ENCODE measurements at places on chromosomes 2 and 18.
A peak's percentile ranks its signal among the peaks of the same experiment; 100 is the strongest.

DNA sequence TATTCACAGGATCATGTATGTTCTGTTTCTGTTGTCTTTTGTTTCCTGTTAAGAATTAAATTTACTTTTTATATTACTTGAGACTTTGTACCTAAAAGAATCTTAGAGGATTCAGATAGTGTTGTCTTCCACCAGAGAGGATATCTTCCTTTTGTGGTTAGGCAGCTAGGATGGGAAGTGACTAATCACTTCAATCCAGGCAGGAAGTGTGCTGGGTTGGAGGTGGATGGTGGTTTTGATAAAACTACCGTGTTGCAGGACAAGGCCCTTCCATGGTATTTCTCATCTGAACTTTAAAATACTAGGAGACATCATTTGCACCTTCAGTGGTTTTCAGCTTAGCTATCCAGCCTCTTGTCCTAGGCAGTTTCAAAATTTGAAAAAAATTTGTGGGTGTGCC is 728.6 kb upstream of the CDH2 start:
- H3K27ac ChIP-seq: no peak overlapping the region
- H3K4me1 ChIP-seq: no peaks in the 10 kb centered on the region
- H3K4me3 ChIP-seq: no peak overlapping the region
- H3K36me3 ChIP-seq: no peaks in the 10 kb centered on the region

- peak; percentile 49 for DNase-seq
- no peaks in the 10 kb centered on the region for H3K36me3 ChIP-seq
- H3K27ac ChIP-seq: peak overlapping the region; percentile 51
- H3K27me3 ChIP-seq: no peaks in the 10 kb centered on the region
- peak overlapping the region; percentile 22 for H3K4me3 ChIP-seq
- peaks cover 16% of the 10 kb centered on the region for H3K4me1 ChIP-seq
Observed at GRCh38 chr18:57780318-57780705, 22.8 kb downstream of the ATP8B1 start.

DNA sequence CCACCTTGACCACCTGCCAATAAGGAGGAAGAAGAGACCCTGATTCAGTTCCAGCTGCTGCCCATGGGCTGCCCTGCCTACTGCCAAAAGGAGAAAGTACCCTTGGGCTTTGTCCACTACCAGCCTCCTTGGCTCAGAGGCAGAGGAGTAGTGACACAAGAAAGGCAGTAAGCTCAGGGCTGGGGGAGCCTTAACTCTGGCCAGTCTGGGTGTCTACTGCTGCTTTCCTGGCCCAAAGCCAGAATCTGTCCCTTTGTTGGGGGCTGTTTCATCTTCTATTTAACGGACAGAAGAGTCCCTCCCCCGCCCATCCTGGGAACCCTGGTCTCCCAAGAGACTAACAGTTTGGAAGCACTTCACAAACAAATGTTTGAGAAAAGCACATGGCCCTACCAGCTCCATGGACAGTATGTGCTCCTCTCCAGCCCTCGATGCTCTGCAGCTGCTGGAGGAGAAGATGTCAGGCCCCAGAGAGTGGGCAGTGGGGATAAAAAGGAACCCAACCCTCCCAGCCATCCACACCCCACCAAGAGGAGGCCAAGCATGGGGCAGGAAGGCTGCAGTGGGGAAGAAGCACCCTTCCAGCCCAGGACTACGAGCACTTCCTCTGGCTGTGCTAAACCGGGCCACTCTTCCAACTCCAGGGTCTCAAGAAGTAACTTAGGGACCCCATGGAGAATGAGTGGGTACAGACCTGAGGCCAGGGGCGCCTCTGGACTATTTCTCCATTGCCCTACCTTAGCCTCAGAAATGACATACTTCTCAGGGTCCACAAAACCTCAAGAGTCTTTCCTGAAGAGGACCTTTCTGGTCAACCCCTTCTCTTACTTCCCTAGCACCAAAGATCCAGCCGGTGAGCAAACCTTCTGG is 1.2 kb downstream of the ATG9A start:
- H3K27me3 ChIP-seq: no peaks in the 10 kb centered on the region
- peaks cover 2% of the 10 kb centered on the region for H3K36me3 ChIP-seq
- no peak for DNase-seq
- peak overlapping the region; percentile 76 for H3K4me3 ChIP-seq

- no peaks in the 10 kb centered on the region for H3K27me3 ChIP-seq
- H3K27ac ChIP-seq: no peak overlapping the region
- DNase-seq: no peak
Observed at GRCh38 chr2:98438190-98439133, 6.2 kb upstream of the INPP4A start.

- DNase-seq: no peak
- no peak overlapping the region for H3K4me3 ChIP-seq
- H3K27me3 ChIP-seq: peaks cover 3% of the 10 kb centered on the region
Observed at GRCh38 chr2:100818003-100818605, 1.8 kb upstream of the NPAS2 start.

DNA sequence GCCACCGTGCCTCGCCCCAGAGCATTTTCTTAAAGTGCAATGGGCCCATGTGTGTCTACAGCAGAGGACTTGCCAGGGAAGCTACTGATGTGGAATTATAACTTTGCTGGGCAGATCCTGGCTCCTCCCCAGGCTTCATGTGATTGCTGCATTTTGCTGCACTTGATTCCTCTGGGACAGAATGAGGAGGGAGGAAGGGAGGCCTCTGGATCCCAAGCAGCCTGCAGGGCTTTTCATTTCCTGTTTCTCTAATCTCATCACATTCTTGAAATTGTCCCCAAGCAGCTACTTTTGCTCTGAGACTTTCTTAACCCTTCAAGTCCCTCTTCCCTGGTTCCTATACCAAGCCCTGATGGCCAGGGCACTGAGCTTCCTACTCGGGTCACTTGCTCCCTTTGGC is 134.4 kb upstream of the SEC11C start:
- no peaks in the 10 kb centered on the region for H3K4me1 ChIP-seq
- H3K36me3 ChIP-seq: no peaks in the 10 kb centered on the region
- no peaks in the 10 kb centered on the region for H3K27me3 ChIP-seq
- H3K4me3 ChIP-seq: no peak overlapping the region
- DNase-seq: peak; percentile 23

DNA sequence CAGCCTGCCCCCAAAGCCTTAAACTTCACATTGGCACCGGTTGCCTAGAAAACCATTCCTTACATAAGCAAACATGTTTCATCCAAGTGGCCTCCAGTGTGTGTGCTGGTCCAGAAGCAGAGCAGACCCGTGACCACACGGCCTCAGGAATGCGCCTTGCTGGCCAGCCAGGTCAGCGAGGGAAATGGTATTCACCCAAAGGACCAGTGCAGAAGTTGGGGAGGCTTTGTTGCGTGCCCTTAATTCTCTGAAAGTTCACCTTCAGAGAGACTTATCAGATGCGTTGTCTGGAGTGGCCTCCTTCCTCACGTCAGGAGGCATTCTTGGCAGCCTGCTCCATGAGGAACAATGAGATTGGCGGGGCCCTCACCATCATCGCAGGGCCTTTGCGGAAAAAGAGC is 25.9 kb downstream of the NRP2 start:
- H3K4me3 ChIP-seq: no peak overlapping the region
- no peak for DNase-seq
- no peaks in the 10 kb centered on the region for H3K36me3 ChIP-seq
- peaks cover 41% of the 10 kb centered on the region for H3K4me1 ChIP-seq
- no peak overlapping the region for H3K27ac ChIP-seq

GRCh38 chr2:144707736-144708326 is 187.9 kb upstream of the ZEB2 start:
- H3K36me3 ChIP-seq: no peaks in the 10 kb centered on the region
- H3K4me3 ChIP-seq: no peak overlapping the region
- no peak for DNase-seq
- no peak overlapping the region for H3K27ac ChIP-seq
- no peaks in the 10 kb centered on the region for H3K27me3 ChIP-seq

DNA sequence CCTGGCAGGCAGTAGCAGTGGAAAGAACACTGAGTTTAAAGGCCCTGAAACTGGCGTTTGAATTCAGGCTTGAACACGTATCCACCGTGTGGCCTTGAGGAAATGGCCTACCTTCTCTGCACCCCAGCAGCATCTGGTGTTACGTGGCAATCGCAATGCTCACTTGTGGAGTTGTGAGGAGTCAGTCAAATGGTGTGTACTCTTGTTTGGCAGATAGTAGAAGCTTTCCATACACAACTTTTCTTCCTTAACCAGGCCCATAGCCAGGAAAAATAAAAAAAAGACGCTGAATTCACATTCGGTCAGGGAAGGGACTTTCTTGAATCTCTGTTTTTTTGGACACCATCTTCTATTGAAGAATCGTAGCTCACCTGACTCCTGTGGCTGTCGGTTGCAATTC is 1101.5 kb upstream of the KLHL29 start:
- H3K27ac ChIP-seq: no peak overlapping the region
- H3K4me1 ChIP-seq: peaks cover 11% of the 10 kb centered on the region
- DNase-seq: no peak
- H3K27me3 ChIP-seq: no peaks in the 10 kb centered on the region
- no peak overlapping the region for H3K4me3 ChIP-seq

GRCh38 chr2:236629961-236630872 is 60.6 kb downstream of the ACKR3 start:
- DNase-seq: no peak
- no peaks in the 10 kb centered on the region for H3K27me3 ChIP-seq
- H3K27ac ChIP-seq: no peak overlapping the region
- no peak overlapping the region for H3K4me3 ChIP-seq

- H3K36me3 ChIP-seq: no peaks in the 10 kb centered on the region
- DNase-seq: no peak
- no peaks in the 10 kb centered on the region for H3K4me1 ChIP-seq
- H3K27ac ChIP-seq: no peak overlapping the region
Observed at GRCh38 chr18:11105463-11105862, 43.9 kb downstream of the PIEZO2 start.

DNA sequence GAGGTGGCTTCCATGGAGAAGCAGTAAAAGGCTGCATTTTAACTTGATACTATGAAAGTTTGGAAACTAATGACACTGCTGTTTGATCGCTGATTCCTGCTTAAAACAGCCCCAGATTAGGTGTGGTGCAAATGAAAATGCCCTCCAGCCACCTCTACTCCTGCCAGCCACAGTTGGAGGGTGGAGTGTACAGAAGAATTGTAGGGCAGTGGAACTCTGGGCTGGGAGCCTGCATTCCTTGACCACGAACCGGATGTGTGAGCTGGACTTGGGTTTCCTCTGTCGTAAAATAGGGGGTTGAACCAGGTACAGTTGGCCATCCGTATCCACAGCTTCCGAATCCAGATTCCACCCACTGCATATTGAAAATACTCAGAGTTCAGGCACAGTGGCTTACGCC is 84.6 kb upstream of the RFX8 start:
- no peak for DNase-seq
- no peak overlapping the region for H3K27ac ChIP-seq
- no peak overlapping the region for H3K4me3 ChIP-seq
- H3K4me1 ChIP-seq: 0 out of 2 replicates have a peak, but pooled peaks cover 3% of the 10 kb centered on the region
- H3K36me3 ChIP-seq: no peaks in the 10 kb centered on the region

- peak overlapping the region; percentile 9 for H3K27ac ChIP-seq
- no peaks in the 10 kb centered on the region for H3K36me3 ChIP-seq
- no peaks in the 10 kb centered on the region for H3K27me3 ChIP-seq
- H3K4me3 ChIP-seq: no peak overlapping the region
- no peak for DNase-seq
Observed at GRCh38 chr2:196225213-196225612, 53.8 kb upstream of the STK17B start.

DNA sequence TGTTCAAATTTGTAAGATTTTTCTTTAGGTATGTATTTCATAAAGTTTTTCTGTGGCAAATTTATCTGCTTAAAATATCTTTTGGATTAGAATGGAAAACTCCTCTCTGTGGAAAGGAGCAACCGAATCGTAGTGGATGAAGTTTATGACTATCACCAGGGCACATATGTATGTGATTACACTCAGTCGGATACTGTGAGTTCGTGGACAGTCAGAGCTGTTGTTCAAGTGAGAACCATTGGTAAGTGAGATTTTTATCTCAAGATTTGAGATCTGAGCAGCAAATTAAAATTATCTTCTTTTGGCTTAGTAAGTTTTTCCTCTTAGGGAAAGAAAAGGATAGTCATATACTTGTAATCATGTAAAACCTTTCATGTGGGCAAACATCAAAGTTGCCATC is 14.2 kb downstream of the IL18RAP start:
- no peaks in the 10 kb centered on the region for H3K4me1 ChIP-seq
- no peak overlapping the region for H3K4me3 ChIP-seq
- no peak overlapping the region for H3K27ac ChIP-seq
- no peaks in the 10 kb centered on the region for H3K27me3 ChIP-seq
- no peaks in the 10 kb centered on the region for H3K36me3 ChIP-seq

DNA sequence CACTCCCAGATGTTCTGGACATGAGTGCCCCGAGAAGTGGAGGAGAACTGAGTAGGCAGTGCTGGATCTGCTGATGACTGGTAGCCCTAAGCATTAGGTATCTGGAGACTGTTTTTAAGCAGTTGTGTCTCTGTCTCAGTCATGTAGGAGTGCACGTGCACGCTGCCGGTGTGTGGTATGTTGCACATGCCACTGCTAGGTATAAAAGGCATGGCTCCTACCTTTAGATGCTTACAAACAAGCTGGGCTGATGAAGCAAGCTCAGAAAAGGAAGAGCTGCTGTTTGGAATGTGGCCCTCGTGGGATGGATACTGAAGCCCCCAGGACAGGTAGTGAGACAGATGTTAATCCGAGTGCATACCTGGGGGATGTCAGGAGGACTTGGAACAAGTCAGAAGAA is 49.1 kb downstream of the HK2 start:
- H3K36me3 ChIP-seq: peaks cover 42% of the 10 kb centered on the region
- H3K4me3 ChIP-seq: no peak overlapping the region
- H3K27ac ChIP-seq: no peak overlapping the region
- no peak for DNase-seq
- H3K27me3 ChIP-seq: no peaks in the 10 kb centered on the region

- no peak overlapping the region for H3K27ac ChIP-seq
- peaks cover 6% of the 10 kb centered on the region for H3K4me1 ChIP-seq
- no peak overlapping the region for H3K4me3 ChIP-seq
- no peak for DNase-seq
- H3K36me3 ChIP-seq: no peaks in the 10 kb centered on the region
Observed at GRCh38 chr2:221568299-221568698, 3.8 kb downstream of the EPHA4 start.

DNA sequence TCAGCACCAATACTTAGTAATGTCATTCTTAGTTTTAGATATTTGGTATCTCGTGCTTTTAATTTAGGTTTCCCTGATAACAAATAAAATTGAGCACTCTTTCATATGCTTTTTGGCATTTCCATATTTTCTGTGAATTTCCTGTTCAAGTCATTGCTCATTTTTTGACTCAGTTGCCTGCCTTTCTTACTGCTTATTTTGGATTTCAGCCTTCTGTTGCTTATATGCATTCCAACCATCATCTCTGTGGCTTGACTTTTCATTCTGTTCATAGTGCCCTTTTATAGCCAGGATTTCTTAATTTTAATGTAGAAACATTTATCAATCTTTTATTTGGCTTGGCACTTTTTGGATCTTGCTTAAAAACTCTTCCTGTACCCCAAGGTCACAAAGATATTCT is 14.5 kb upstream of the KIF3C start:
- H3K36me3 ChIP-seq: no peaks in the 10 kb centered on the region
- H3K4me1 ChIP-seq: peaks cover 11% of the 10 kb centered on the region
- H3K27me3 ChIP-seq: no peaks in the 10 kb centered on the region
- DNase-seq: no peak
- H3K4me3 ChIP-seq: no peak overlapping the region

Data from SJCRH30 (cell line).